ENCODE measurements at places on chromosomes 2 and 18.

- DNase-seq, result no peak
These were observed 390.9 kb downstream of the NBAS start for GRCh38 chr2:15170070-15170775.

- DNase-seq, result no peak
These were observed 9.5 kb downstream of the GPR17 start for GRCh38 chr2:127655209-127656073.

DNA sequence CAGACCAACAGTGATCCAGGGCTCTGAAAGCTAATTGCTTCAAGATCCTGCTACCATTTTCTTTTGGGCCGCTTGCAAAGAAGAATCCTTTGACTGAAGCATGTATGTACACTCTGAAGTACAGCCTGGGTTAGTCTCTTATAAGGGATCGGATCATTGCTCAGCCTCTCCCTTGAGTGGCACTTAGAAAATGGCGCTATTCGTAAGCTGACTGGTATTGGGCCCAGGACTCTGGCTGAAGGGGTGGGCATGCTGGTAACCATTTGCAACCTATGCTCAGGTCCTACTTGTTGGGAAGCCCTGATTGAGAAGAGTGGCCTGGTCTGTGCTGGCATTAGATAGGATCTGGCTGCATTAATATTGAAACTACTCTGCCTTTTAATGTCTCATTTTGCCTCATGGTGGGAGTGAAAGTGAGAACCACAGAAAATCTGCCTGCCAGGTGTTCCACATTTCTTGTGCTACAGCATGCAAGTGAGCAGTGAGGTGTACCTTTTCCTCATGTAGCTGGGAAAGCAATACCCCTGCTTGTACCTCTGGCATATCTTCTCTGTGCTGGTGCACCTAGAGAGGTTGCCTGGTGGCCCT, 661 bp upstream of the MGAT5 start:
- DNase-seq, result no peak

- no peak for DNase-seq
These were observed 633 bp upstream of the ARMC9 start for GRCh38 chr2:231197706-231198290.

DNA sequence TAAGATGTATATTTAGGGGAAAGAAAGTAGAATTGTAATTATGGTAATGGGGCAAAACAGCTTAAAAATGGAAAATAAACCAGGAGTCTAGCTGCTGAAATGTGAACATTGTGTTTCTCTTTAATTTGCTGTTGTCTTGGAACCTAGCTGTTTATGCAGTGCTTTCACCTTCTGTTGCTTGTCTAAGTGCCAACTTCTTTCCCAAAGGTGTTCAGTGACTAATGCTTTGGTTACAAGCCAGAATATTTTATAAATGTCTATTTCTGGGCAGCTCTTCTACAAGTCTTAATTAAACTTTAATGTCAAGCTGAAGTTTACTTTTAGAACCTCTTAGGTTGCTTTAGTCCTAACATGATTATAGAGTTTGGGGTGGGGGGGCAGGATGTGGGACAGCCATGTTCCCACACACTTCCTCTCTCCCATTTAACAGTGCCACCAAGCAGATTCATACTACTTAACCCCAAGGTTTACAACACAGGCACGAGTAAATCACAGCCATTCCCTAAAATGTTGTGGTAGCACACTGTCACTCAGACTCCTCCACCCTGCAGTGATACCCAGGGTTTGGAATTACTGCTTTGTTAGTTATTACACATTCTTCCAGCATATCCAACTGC, 60.6 kb downstream of the ITGA4 start:
- peak; percentile 16 for DNase-seq

GRCh38 chr2:139067072-139067471, 286.9 kb upstream of the NXPH2 start:
- no peak for DNase-seq

- no peak for DNase-seq
These were observed 16.1 kb downstream of the MBP start for GRCh38 chr18:77116201-77117080.

DNA sequence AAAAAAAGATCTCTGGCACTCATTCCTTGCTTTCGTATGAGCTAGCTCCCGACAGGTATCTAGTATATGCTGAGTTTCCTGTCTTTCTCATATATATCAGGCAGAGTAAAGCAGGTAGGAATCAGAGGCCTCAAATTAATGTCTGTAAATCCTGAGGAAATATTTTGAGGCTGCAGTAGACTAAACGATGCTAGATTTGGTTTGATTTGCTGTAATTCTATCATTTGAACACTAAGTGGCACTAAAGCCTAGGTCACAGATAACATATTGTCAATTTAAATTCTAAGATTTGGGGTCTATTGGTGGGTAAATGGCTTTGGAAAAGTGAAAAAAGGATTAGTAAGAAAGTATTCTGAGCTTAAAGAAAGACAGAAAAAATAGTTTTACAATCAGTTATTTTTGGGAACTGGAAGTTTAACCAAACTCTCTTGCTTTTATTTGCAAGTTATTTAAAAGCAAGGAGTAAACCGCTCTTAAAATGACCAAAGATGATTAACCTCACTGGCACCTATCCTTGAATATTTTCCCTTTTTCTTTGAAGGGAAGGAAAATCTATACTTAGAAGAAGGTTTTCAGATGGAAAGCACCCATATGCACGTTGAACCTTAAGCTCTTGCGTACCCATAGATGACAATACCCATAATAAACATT, 37.6 kb upstream of the SLC4A10 start:
- DNase-seq, result peak; percentile 24

- no peak for DNase-seq
These were observed 1.8 kb upstream of the MERTK start for GRCh38 chr2:111896576-111896975.

GRCh38 chr2:209771474-209772289, at the start of gene UNC80:
TSS of gene UNC80 (plus strand) at chr2:209771832. CDS start at chr2:209772073, 241 bp downstream.
- DNase-seq, result no peak

- no peak for DNase-seq
These were observed 13.6 kb downstream of the ANKRD29 start for GRCh38 chr18:23648940-23649607.

- no peak for DNase-seq
These were observed 214.3 kb downstream of the FAM210A start for GRCh38 chr18:13511961-13512577.
